ENCODE measurements at places on chromosomes 16 and 17.

DNA sequence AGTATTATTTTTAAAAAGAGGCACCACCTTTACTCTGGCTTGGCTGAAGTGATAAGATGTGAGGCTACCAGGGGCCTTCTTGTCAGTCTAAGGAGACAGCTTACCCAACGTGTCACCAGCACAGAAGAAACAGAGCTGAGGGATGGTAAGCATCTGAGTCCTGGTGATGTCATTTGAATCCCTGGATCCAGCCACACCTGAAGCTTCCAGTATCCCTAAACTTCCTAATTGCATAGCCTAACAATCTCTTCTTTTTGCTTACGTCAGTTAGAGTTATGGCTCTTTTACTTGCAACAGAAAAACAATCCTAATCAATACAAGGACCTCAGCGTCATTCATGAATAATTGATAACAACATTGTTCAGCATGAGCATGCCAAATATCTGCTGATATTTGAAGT lies 436.6 kb downstream of the SHISA9 start:
- no peak for DNase-seq

DNA sequence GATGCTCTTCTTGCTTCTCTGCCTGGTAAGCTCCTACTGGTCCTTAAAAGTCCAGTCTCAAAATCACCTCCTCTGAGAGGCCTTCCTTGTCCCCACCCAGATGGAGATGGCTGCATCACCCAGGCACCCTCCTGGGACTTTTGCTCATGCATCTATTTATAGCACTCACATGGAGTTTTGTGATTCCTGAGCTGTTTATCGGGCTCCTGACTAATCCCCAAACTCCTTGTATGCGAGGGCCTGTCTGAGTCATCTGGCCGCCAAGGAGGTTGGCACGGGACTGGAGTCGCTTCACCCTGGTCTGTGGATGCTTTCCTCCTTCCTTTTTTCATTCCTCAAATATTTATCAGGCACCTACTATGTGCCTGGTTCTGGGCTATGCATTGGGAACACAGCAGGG lies 2.3 kb upstream of the MAP2K3 start:
- DNase-seq, result peak; percentile 46

DNA sequence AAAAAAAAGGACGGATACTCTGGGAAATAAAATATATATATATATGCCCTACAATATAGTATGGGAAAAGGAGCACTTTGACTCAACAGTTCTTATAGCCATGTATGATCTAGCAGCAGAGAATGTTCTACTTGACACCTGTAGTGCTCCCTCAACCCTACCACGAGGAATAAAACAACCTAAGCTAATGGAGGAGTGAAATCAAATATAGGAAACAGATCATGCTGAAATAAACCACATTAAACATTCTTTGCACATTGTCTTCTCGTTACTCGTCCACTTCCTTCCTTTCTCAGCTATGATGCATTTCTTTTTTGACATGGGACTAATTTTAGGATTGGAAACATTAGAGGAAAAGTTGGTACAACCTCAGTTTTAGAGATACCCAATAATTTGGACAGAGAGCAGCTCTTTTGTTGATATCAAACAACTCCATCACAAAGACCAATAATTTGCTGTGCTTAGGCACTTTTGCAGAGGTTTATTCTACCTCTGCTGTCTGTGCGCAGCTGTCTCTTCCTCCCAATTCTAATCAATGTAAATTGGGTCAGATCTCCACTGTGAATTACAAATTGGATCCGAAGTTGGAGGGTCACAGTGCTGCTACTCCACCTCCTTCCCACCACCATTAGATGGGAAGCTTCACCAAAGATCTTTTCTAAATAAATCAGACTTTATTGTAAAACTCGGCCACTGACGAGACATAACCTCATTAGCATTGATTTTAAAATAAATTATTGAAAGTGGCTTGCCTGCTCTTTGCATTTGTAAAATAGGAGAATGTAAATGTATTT lies 65.8 kb downstream of the SNX11 start:
- DNase-seq, result no peak

GRCh38 chr17:58325976-58326468 lies 2.6 kb downstream of the TSPOAP1 start:
- DNase-seq, result no peak

- peak; percentile 24 for DNase-seq
These were observed 817 bp downstream of the PSKH1 start for GRCh38 chr16:67893743-67894399.

GRCh38 chr17:66775271-66775670 lies 59.6 kb upstream of the CACNG5 start:
- DNase-seq, result no peak

- DNase-seq, result no peak
These were observed 45.6 kb downstream of the ZFPM1 start for GRCh38 chr16:88498576-88499208.

GRCh38 chr17:149231-149630 lies 11.9 kb downstream of the SCGB1C2 start:
- no peak for DNase-seq

GRCh38 chr16:49821614-49822282 lies 34.2 kb downstream of the ZNF423 start:
- DNase-seq, result no peak

DNA sequence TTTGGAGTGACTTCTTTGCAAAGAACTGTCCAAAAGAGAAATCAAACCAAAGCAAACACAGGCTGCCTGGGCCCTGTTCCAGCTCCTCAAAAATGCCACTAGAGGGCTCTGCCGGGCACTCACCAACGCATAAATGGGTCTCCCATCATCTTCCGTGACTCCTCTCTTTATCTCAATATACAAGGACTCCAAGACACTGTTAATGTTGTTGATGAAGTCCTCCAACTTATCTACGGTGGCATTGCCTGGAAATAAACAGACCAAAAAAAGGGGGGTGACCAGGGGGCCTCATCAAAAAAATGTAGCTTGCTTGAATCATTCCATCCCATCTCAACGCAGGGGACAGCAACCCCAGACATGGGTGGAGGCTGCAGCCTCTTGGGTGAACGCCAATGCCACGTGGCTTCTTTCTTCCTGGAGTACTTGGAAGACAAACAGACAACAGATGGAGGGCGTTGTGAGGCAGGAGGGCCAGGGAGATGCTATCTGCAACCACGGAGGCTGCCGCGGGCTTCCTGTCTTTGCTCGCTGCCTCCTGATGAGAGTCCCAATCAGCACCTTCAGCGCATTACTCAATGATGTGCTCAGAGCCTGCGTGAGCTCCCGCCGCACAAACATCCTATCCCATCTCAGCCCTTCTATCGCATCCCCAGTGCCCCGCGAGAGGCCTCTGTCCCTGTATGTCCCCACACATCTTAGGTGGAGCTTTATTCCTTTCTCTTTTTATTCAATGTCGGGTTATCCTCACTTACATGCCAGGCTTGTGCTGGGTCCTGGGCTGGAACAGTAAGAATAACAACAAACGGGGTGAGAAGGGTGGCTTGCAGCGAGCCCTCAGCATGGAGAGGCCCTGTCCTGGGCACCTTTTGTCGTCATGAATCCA lies 32.0 kb downstream of the KDM8 start:
- DNase-seq, result peak; percentile 97

GRCh38 chr17:44828919-44829522 lies 1.1 kb downstream of the GJC1 start:
- DNase-seq, result no peak

DNA sequence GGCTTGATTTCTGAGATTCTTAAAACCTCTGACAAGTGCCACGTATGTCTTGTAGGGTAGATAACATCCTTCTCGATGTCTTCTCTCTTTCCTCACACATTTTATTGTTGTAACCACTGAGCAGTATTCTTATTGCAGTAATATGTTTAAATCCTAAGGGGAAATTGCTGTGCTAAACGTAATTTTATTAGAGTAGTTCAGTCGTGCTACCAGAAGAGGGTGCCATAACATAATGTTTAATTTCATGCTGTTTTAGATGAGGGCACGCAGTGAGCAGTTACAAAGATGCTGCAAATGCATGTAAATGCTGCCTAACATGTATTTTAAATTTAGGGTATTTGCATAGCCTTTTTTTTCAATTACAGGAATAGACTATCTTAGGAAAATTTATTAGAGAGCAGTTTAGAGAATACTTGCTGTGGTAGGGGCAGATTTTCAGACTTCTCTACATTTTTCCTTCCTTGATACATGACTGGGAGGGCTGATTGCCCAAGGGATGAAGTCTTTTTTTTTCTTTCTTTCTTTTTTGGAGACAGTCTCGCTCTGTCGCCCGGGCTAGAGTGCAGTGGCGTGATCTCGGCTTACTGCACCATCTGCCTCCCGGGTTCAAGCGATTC lies 51.7 kb downstream of the GAN start:
- DNase-seq, result peak; percentile 59

DNA sequence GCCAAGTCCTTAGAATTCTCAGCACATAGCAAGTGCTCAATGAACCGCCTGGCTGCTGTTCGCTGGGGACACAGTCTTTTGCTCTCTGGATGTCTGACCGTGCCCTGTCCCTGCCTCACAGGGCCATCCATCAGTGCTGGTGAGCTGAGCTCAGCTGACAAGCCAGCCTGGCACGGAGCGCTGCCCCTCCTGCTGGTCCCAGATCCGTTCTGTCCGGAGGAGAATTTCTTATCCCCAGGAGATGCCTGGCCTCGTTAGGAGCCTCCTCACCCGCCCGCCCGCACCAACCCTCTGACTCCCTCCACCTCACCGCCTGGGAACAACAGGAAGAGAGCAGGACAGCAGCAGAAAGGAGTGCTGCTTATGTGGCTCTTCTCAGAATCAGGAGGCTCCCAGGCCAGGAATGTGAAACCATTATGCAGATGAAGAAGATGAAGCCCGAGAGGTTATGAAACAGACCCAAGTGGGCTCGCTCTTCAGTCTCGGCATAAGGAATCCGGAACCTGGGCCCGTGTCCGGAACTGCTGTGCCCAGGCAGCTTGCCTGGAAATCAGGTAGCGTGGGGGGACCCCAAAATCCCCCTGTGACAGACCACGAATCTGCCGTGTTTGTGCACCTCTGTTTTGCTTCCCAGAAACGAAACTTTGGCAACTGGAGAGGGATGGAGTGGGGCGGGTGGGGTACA lies 28.8 kb upstream of the RMI2 start:
- DNase-seq, result no peak

GRCh38 chr16:2507665-2508064 lies 6.1 kb upstream of the ATP6V0C start:
- no peak for DNase-seq

- peak; percentile 65 for DNase-seq
These were observed 11.1 kb downstream of the GRB2 start for GRCh38 chr17:75394332-75394918.

GRCh38 chr17:7132511-7133094 lies 18.0 kb upstream of the ASGR2 start:
- DNase-seq, result no peak

DNA sequence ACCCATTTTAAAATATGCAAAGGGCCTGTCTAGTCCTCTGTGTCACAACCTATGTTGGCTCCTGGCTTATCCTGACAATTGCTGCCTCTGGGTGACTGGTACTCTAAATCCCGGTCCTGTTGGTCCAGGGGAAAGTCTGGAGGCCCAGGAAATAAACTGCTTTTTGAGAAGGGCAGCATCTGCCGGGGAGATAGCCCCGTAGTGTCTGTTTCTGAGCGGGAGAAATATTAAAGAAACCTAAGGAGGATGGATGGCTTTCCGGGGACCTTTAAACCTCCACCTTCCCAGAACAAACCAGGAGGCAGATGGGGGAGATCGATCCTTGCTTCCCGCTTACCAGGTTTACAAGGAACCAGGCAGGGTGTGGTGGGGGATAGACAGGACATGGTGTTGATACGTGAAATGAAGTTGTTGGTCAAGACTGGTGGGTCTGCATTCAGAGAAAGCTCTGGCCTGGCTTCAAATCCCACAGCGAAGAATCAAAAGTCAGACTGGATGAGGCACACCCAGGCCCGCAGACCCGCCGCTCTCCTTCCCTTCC lies 3.8 kb downstream of the HOXB2 start:
- DNase-seq, result no peak

DNA sequence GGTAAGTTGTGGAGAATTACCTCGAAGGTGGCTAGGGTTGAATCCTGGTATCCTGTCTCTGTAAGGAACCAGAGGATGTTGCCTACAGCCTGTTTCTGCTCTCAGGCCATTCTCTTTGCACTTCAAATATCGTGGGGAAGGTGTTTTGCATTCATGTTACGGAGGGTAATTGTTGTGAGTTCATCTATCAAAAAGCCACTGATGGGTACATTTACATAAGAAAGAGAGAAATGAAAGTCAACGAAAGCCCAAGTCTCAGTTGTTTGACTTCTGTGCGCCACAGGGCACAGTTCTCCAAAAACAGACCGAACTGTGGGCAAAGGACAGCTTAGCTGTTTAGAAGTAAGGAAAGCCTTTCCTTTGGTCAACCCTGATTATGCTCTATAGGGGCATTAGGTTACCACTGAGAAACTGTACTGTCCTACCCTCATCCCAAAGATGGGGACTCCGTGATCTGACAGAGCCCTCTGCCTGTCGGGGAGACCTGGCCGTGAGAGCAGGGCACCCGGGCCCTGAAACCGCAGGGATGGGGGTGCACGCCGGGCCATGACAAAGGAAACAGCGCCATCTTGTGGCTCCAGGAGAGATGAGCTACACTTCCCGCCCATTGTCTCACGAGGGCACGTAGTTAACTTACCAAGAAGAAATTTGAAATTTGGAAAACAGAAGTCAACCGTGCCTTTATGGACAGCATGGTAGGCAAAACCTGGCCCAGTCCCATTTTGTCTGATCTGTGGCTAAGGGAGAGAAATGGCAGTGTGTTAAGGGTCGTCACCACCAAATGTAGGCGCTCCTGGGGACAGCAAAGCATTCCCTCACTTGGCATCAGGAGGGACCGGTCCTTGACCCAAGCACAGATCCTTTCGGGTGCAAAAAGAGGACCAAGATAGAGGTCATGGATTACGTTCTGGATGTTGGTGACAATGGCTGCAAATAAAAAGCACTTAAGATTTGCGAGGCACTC lies 74.5 kb upstream of the DYNLRB2 start:
- DNase-seq, result peak; percentile 35
